Stomach (tissue), 19 donors: ENCODE measurements at places on chromosomes 6 and 20. TPM values are rescaled to one million over a fixed set of nuclear protein-coding genes. Genes with fewer than 3 reads are reported as not detected.

- DNase-seq = no peak
- H3K4me1 ChIP-seq = peaks cover 52% of the 10 kb centered on the region
- H3K27me3 ChIP-seq = no peaks in the 10 kb centered on the region
Measured at GRCh38 chr6:53330137-53330536, 18.6 kb downstream of the ELOVL5 start.

DNA sequence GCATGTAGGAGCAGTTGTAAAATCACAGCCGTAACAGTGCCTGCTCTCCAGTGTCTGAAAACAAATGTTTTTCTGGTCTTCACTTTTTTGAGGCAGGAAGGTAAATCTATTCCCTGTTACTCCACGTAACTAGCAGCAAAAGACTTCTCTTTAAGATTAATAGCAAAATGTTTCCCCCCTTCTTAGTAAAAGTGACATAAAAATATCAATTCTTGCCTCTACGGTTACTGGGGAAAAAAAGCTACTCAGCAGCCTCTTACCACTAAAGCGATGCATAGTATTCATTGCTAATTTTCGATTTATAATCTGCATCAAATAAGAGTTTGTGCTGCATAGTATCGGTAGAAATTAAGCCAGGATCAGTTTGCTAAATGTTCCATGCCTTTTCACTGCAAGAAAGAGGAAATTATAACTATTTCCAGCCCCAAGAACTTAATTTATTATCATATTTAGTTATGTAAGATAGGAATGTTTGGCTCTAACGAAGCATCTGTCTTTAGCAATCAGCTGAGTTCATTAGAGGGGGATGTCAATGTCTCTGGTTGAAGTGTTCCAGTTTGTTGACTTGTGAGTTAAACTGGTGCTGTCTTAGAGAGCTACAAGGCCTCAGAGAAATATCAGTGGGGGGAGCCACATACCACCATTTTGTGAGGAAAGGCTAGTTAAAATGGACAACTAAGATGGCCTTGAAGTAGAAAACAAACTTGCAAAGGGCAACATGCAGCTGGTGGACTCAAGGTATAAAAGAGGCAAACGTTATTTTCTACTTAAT, 617 bp upstream of the TSPYL1 start:
- peak overlapping the region; percentile 97 for H3K27ac ChIP-seq
- H3K4me1 ChIP-seq = peaks cover 50% of the 10 kb centered on the region
- peaks cover 3% of the 10 kb centered on the region for H3K36me3 ChIP-seq
- DNase-seq = peak; percentile 70

GRCh38 chr20:64139199-64140060, 24.8 kb upstream of the MYT1 start:
- H3K27me3 ChIP-seq = peaks cover 50% of the 10 kb centered on the region
- no peak overlapping the region for H3K27ac ChIP-seq
- no peak for DNase-seq
- no peaks in the 10 kb centered on the region for H3K36me3 ChIP-seq
- H3K4me3 ChIP-seq = no peak overlapping the region

DNA sequence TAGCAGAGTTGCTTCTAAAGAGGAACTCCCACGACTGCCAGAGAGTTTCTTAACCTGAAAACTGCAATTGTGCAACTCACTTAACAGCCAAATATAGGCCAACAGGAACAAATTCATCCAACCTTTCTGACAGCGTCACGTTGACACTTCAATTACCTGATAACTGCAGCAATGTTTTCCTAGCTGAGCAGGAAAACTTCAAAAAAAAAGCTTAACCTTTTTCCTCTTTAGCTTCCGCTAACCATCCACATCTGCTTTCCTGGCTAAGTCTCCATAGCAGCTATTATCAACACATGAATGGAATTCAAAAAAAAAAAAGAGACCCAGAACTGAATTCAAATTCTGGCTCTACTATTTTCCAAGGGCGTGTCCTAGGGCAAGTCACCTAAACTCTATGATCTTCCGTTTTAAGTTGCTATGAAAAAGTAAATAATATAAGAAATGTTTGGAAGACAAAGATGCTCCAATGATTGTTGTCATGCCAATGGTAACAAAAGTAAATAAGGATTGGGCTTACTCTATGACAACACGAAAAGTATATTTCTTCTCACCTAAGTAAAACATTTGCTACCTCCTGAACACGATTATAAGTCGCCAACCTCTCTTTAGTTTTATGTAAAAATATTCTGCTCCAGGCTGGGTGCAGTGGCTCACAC, 524.6 kb upstream of the JARID2 start:
- H3K4me3 ChIP-seq = no peak overlapping the region
- H3K27me3 ChIP-seq = no peaks in the 10 kb centered on the region
- peak overlapping the region; percentile 15 for H3K27ac ChIP-seq
- H3K4me1 ChIP-seq = peaks cover 5% of the 10 kb centered on the region
- H3K36me3 ChIP-seq = no peaks in the 10 kb centered on the region

DNA sequence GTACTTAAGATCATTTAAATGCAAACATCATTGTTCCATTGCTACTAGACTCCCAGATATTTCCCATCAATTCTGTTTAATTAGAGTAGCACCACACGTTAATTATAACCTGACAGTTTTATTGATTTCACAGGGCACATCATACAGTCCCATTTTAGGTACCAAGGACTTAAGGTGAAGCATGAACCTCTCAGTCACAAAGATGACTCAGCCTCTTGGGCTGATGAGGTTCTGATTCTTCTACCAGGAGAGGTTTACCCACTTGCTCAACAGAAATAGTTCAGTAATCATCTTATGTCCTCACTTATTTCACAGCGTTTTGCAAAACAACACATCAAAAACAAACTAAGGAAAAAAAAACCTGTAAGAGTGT, 98.5 kb downstream of the HIVEP2 start:
- DNase-seq = no peak
- H3K36me3 ChIP-seq = no peaks in the 10 kb centered on the region
- H3K4me1 ChIP-seq = peaks cover 93% of the 10 kb centered on the region
- H3K4me3 ChIP-seq = no peak overlapping the region
- H3K27ac ChIP-seq = peak overlapping the region; percentile 68
- H3K27me3 ChIP-seq = no peaks in the 10 kb centered on the region

- H3K27ac ChIP-seq = no peak overlapping the region
- no peaks in the 10 kb centered on the region for H3K4me1 ChIP-seq
- no peaks in the 10 kb centered on the region for H3K36me3 ChIP-seq
- H3K27me3 ChIP-seq = no peaks in the 10 kb centered on the region
- peak; percentile 22 for DNase-seq
Measured at GRCh38 chr6:133130863-133131262, 110.3 kb upstream of the EYA4 start.

GRCh38 chr6:119856136-119856535, 506.6 kb upstream of the MAN1A1 start:
- DNase-seq = no peak
- no peak overlapping the region for H3K4me3 ChIP-seq
- no peak overlapping the region for H3K27ac ChIP-seq

DNA sequence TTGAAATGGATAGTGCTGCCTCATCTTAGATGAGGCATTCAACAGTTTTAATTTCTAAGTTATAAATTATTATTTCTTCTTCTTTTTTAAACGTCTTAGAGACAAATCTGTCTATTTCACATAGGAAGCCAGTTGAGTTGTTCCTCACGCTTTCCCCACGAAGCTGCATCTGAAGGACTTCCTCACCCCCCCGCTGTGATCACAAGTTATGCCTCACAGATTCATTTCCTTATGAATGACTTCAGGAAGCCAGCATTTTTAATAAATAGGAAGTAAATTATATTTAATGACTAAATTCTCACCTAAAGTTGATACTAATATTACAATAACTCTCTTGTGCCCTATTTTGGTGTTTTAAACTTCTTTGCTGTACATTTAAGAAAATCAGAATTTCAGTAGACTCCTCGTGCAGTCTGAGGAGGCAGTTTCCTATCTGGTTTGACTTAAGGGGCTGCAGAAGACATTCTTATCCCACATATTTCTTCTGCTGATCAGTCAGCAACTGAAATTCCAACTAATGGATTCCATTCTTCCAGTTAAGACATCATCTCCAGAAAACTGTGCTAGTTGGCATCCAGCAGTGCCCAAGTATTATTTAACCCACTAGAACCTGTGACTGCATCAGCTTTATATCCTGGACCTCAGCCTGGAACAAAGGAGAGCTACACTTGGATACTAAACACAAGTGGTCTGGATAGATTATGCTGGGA, 182.7 kb upstream of the CCN2 start:
- peak overlapping the region; percentile 84 for H3K27ac ChIP-seq
- peaks cover 25% of the 10 kb centered on the region for H3K4me1 ChIP-seq
- H3K36me3 ChIP-seq = no peaks in the 10 kb centered on the region
- DNase-seq = no peak

DNA sequence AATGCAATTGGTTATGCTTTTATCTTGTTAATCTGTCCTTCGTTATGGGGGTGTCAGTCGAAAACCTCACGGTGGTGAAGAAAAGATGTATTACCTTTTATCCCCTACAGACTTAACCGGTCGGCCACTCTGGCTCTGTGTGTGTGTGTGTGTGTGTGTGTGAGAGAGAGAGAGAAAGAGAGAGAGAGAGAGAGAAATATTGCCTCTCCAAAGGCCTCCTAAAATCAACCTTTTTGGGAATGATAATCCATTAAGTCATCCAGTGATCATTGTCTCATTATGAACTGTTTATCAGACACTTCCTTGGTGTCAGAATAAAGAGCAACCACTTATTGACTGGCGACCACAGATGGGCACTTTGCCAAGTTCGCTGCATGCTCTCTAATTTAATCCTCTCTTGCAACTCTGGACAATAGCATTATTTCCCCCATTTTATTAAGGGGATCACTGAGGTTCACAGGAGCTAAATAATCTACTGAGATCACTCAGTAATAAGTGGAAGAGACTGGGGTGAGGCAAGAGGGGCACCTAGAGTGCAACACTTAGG, 30.7 kb downstream of the SLC35D3 start:
- H3K4me3 ChIP-seq = no peak overlapping the region
- H3K27me3 ChIP-seq = no peaks in the 10 kb centered on the region
- no peak for DNase-seq
- H3K36me3 ChIP-seq = no peaks in the 10 kb centered on the region

DNA sequence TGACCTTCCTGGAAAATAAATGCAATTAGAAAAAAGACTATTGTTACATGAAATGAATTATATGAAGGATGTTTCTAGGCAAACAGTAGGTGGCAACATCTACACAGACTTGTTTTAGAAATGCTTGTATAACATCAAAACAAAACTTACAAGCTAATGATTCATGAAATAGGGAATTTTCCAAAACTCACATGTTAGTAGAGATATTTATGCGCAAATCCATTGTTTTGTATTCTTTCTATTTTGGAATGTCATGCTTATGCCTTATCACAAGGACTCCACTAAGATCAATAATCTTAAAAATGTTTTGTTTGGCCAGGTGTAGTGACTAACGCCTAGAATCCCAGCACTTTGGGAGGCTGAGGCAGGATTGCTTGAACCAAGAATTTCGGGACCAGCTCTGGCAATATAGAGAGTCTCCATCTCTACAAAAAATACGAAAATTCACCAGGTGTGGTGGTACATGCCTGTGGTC, 32.3 kb upstream of the LGSN start:
- H3K36me3 ChIP-seq = no peaks in the 10 kb centered on the region
- H3K27ac ChIP-seq = peak overlapping the region; percentile 35
- H3K27me3 ChIP-seq = no peaks in the 10 kb centered on the region
- DNase-seq = no peak

DNA sequence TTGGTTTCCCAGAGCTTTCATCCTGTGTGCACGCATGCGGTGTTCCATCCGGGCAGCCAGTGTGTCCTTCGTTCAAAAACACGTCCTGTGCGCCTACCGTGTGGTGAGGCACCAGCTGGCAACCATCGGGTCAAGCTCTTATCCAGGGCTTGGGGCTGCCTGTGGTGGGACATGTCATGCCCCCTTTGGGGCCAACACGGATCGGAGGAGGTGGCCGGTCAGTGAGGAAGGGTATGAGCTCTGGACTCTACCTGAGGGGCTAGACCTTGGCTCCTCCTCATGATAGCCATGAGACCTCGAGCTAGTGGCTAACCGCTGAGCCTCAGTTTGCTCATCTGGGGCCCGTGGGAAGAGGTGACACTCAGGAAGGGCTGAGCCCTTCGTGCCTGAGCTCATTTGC, 158.5 kb upstream of the PMEPA1 start:
- H3K4me1 ChIP-seq = no peaks in the 10 kb centered on the region
- no peak overlapping the region for H3K4me3 ChIP-seq
- H3K27me3 ChIP-seq = peaks cover 4% of the 10 kb centered on the region
- no peaks in the 10 kb centered on the region for H3K36me3 ChIP-seq
- no peak overlapping the region for H3K27ac ChIP-seq

DNA sequence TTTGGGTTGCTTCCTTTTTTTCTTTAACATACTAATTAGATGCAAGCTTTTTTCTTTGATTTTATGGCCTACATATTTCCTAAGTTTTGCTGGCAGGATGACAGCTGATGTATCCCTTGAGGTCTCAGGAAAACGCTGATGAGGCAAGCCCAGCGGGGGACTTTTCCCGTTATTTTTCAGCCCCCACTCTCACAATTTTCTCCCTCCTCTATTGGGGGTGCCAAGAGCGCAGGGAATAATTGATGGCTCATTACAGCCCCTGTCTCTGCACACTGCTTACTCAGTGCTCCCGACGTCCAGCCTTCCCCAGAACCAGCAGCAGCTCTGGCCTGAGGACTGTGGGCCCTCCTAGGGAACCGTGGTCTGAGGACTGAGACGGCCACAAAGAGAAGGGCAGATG, 38.6 kb upstream of the VSTM2L start:
- no peaks in the 10 kb centered on the region for H3K4me1 ChIP-seq
- H3K27ac ChIP-seq = no peak overlapping the region
- no peak overlapping the region for H3K4me3 ChIP-seq
- H3K27me3 ChIP-seq = no peaks in the 10 kb centered on the region

GRCh38 chr6:75842732-75843131, 93.7 kb downstream of the MYO6 start:
- no peaks in the 10 kb centered on the region for H3K4me1 ChIP-seq
- no peak overlapping the region for H3K27ac ChIP-seq

DNA sequence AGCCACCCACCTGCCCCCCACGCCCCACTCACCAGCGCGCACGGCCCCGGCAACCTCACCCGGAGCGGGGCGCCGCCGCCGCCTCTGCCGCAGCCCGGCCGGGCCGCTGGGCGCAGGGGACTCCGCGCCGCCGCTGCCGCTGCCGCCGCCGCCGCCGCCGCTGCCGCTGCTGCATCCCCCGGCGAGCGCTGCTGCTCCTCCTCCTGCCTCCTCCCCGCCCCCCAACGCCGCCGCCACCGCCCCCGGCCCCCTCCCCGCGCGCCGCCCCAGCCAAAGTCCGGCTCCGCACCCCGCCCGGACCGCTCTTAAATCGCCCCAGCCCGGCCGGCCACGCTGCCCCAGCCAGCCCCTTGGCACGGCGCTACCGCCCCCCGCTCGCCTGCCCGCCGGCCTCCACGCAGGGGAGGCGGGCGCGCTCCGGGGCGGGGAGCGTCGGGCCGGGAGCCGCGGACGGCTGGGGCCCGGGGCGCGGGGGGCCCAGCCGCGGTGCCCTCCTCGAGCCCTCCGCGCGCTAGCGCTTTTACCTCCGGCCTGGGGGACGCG, at the start of gene SULF2:
TSS of gene SULF2 (minus strand) at position 171 of the 543 bp plus-strand sequence. CDS start 28,118 bp downstream, outside the sequence.
- no peaks in the 10 kb centered on the region for H3K36me3 ChIP-seq
- DNase-seq = peak; percentile 32
- H3K4me1 ChIP-seq = peaks cover 19% of the 10 kb centered on the region
- H3K27me3 ChIP-seq = no peaks in the 10 kb centered on the region

GRCh38 chr6:7668936-7669335, 57.0 kb upstream of the BMP6 start:
- no peaks in the 10 kb centered on the region for H3K4me1 ChIP-seq
- no peak for DNase-seq
- no peak overlapping the region for H3K4me3 ChIP-seq
- H3K36me3 ChIP-seq = no peaks in the 10 kb centered on the region
- no peaks in the 10 kb centered on the region for H3K27me3 ChIP-seq

Gene FKBP1C
- total RNA-seq = not detected

Gene ULBP1
- 1.3 TPM for total RNA-seq

Gene MEP1A
- total RNA-seq = 0.43 TPM

Gene SLC17A4
- 1.5 TPM for total RNA-seq

Gene RAD21L1
- not detected for total RNA-seq

Gene CAP2
- total RNA-seq = 3.3 TPM

Gene CRISP3
- total RNA-seq = 0.55 TPM

Gene SASH1
- total RNA-seq = 19.4 TPM
